Activated CD8-positive, alpha-beta memory T cell treated with anti-CD3 and anti-CD28 coated beads for 48 hours (primary cell): ENCODE measurements at places on chromosomes 4 and X.

GRCh38 chr4:123516576-123516975 lies 120.0 kb downstream of the SPRY1 start:
- no peak for DNase-seq

- no peak for DNase-seq
Measured at GRCh38 chr4:81424816-81425755, 46.6 kb downstream of the RASGEF1B start.

GRCh38 chr4:85769009-85769408 lies 294.1 kb downstream of the ARHGAP24 start:
- DNase-seq, result no peak

GRCh38 chr4:33061727-33062126 lies 2341.6 kb downstream of the PCDH7 start:
- DNase-seq, result no peak

DNA sequence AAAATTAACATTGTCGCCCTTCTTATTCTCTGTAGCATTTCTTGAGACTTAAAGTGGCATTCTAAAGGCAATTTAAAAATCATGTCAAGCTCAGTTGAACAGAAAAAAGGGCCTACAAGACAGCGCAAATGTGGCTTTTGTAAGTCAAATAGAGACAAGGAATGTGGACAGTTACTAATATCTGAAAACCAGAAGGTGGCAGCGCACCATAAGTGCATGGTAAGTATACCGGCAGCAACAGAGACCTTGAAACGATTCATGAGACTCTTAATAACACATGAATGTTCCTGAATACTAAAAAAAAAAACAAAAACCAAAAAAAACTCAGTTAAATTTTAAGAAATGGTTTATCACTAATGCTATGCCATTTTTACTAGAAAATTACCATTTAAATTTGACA lies 82.4 kb upstream of the HPRT1 start:
- DNase-seq, result no peak

DNA sequence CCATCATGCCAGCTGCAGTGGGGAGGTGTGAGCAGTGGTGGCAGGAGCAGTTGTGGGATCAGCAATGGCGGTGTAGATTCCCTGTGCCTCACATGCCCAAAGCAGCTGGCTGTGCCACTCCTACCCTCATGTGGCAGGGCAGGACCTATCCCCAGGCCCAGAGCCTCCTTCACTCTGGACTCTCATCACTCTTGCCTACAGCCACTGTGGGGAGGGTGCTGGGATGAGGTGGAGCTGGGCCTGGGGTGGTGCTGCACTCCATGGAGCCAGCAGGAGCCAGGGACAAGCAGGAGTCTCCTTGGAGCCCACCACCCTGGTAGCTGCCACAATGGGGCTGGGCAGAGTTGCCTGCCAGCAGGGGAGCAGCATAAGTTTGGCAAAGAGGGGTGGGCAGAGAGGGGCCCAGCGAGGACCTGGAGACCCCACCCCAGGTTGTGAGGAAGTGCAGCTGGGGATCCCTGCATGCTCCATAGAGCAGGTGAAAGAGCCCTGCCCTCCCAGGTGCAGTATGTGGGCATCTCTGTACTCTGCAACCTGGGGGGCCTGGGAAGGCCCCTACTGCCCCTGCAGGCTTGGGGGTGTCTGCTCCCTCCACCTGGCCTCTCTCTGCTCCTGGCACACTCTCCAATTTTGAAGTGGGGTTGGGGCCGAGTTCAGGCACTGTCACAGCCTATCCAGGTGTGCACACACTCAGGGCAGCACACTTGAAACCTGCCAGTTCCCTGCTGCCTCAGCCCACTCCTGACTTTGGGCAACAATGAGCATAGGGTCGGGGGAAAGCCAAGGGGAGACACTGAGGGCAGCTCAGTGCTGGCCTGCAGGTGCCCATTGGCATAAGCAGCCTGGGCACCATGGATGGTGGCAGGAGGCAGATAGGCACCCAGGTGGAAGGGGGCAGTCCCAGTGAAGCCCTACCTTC lies 74.0 kb upstream of the INTU start:
- no peak for DNase-seq

GRCh38 chr4:98381306-98381705 lies 120.1 kb downstream of the RAP1GDS1 start:
- DNase-seq, result no peak

DNA sequence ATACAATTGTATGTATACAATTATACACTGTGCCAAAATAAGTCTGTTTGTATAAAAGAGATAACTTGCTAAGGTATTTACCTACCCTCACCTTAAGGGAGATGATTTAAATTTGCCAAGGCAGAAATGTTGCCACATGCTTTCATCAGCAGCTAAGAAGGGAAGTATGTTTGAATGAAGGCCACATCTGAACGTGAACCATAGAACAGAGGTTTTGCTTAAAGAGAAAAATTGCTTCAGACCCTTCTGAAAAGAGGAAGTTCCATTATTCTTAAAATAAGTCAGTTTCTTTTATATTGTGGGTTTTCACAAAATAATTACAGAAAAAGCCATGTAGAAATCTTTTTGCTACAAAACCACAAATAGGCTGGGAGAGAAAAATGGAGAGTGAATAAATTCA lies 621.5 kb upstream of the HTR2C start:
- DNase-seq, result no peak

DNA sequence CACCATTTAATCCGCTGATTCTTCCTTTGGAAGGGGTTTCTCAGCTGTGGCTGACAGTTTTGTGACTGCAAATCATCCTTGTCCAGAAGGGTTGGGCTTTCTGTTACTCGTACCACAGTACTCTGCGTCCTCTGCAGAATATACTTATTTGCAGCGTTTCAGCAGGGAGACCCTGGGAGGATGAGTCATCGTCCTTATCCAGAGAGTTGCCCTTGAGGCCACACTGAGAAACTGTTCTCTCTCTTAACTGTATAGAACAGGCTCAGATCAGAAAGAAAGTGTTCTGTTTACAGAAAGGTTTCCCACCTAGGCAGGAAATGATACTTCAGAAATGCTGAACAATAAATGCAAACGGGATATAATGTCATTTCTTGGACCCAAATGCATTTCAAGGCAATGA lies 47.8 kb upstream of the DDX53 start:
- DNase-seq, result no peak

DNA sequence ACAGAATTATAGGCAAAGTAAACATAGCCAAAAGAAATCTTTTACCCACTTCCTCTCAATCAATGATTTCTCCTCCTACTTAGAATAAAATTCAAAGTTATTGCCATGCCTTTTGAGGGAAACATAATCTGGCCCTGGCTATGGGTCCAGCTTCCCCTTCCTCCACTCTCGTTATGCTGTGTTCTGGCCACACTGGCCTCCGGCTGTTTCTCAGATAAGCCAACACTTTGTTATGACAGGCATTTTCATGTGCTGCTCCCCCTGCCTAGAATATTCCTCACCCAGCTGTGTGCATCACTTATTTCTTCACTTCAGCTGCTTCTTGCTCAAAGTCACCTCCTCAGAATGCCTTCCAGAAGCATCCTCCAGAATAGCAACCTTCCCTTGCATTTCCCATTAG lies 386.6 kb upstream of the AADAT start:
- no peak for DNase-seq

GRCh38 chr4:81019006-81019405 lies 11.5 kb upstream of the BMP3 start:
- no peak for DNase-seq

DNA sequence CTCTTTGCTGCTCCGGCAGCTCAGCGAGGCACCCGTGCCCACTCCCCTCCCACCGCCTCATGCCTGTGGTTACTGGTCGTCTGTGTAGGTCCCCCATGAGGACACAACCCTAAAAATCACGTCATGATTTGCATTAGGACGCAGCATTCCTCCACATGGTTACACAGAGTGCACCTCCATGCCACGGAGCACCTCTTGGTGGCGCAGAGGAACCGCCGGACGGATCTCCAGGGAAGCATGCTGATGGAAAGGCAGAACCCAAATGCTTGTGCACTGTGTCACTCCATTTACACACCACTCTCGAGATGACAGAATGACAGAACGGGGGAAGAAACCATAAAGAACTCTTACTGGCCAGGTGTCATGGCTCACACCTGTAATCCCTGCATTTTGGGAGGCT lies 22.4 kb downstream of the FAM53A start:
- no peak for DNase-seq

DNA sequence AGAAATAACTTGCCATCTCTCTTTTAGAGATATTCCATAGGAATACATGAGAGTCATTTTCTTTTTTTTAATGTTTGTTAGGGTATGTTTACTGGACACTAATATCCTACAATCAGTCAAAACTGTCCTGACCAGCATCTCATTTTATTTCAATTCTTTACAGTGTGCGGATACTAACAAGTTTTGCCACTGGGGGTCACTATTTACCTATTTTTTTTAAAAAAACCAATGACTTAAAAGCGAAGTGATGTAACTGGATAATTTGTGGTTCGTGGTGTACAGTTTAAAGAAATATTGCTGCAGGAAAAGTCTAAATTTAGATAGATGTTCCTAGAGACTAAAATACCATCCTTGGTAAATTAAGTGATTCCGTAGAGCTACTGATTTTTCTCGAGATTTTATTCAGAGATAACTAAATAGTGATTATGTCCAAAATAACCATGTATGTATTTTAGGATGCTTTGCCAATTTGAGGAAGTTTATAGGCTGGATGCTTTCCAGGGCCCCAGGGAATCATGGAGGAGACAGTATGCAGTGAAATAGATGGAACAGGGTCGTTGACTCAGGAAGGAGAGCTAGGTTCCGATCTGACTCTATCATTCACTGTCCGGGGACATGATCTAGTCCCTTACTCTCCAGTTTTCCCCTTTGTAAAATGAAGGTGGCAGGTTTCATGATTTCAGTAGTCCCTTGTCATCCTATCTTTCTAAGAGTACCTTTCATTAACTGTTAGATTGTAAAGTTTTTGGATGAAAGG lies 34.0 kb upstream of the GNPDA2 start:
- DNase-seq, result no peak

DNA sequence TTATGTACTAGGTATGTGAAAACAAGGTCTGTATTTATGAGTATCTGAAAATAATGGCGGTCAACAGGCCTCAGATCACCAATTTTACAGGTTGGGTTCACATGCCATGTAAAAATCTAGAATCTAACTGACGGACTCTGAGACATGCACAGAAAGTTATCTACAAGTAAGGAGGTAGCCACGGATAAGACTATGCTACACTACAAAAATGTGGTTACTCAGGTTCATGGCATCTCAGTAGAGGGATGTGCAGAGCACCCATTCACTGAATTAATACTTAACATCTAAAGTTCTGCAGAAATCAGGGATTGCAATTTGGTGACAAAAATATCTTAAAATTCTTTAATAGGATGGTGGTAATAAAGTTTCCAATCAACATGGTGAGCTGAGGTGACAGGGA lies 155.9 kb downstream of the APBB2 start:
- no peak for DNase-seq
